ENCODE measurements at places on chromosomes 12 and 14. TPM values are rescaled to one million over a fixed set of nuclear protein-coding genes. Genes with fewer than 3 reads are reported as not detected.

Gene EPYC
- not detected for total RNA-seq

Gene RASSF9
- 0.47 TPM for total RNA-seq

Gene NUDT4
- total RNA-seq, result 151 TPM

Gene INSM2
- 0.47 TPM for total RNA-seq

Gene ATXN7L3B
- 88.0 TPM for total RNA-seq

Gene GATC
- 27.6 TPM for total RNA-seq

Gene TBX3
- total RNA-seq, result 1.2 TPM

Gene LRTM2
- total RNA-seq, result 4.5 TPM

Gene IQSEC3
- 4.5 TPM for total RNA-seq

- DNase-seq, result peak; percentile 3
Observed at GRCh38 chr12:59833408-59833807, 237.6 kb downstream of the SLC16A7 start.

DNA sequence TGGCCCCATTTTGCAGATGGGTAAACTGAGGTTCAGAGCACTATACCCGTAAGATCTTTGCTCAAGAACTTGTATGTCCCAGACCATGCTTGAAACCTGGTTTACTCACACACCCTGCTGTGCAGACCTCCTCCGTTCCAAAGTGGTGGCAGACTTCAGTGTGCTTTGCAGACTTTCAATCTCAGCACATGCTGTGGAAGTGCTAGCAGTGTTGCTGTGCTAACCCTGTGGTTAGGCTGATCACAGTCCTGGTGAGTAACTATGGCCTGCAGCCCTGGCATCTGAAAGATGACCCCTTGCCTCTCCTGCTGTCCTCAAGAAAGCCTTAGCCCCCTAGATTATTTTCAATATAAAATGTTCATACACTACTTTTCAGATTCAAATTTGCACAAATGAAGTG, 450.6 kb downstream of the DPF3 start:
- DNase-seq, result no peak

GRCh38 chr14:68695856-68696255, 97.0 kb downstream of the ZFP36L1 start:
- DNase-seq, result no peak

DNA sequence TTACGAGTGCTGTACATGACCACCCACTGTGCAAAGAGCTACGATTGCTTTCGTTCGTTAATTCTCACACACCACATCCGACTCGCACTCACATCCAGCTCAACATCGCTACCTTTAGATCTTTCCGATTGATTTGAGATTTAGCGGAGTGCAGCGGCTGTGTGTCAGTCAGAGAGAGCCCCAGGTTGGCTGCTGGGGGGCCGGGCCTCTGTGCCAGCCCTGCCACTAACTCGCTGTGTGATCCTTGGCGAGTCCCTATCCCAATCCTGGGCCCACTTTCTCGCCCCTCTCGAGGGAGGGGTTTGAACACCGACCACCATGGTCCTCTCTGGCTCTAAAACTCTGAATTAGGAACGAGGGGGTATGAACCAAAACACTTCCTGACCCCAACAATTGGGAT, 8.6 kb downstream of the DLK1 start:
- DNase-seq, result no peak

DNA sequence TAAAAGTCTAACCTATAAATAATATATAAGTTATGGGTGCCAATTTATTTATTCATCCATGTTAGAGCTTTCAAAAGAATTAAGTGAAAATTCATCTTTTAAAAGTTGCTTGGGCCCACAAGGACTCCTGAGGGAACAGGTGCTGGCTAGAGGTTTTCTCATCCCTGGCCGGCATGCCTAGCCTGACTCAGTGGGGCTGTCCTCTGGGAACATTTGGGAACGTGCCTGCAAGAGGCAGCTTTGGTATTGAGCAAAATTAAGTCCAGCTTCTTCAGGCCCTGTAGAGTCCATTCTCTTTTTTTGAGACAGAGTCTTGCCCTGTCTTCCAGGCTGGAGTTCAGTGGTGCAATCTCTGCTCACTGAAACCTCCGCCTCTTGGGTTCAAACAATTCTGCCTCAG, 44.7 kb downstream of the SPTB start:
- no peak for DNase-seq

DNA sequence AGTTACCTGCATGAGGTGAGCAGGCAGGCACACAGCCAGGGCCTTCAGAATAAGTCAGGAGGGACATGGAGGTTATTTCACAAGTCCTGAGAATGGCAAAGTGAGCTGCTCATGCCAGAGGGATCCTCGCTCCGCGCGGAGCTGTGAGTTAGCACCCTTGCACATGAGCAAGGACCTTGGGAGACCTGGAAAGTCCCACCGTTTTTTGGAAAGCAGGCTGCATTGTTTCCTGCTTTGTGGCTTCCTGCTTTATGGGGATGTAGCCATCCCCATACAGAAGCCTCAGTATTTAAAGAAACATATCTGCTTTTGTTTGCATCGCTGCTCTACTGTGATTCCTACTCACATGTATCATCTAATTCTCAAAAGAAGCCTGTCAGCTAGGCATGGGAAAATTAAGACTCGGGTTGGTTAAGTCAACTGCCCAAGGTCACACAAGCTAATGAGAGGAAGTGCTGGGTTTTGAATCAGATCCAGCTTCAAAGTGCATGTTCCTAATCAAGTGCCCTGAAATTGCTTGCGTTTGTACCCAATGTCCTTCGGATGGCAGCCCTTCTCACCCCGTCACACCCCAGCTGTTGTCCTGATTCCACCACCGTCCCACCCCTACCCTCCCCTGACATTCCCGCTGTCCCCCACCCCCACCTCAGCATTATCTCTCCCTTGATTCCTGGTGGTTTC, 106.2 kb downstream of the CRACR2A start:
- no peak for DNase-seq

- peak; percentile 92 for DNase-seq
Observed at GRCh38 chr12:110048242-110049027, at the start of gene C12orf76. Gene C12orf76, minus strand, starts transcription at chr12:110048522. Its CDS starts 27 bp downstream, at chr12:110048495.

- DNase-seq, result no peak
Observed at GRCh38 chr12:21566907-21567394, 37.7 kb downstream of the GYS2 start.

DNA sequence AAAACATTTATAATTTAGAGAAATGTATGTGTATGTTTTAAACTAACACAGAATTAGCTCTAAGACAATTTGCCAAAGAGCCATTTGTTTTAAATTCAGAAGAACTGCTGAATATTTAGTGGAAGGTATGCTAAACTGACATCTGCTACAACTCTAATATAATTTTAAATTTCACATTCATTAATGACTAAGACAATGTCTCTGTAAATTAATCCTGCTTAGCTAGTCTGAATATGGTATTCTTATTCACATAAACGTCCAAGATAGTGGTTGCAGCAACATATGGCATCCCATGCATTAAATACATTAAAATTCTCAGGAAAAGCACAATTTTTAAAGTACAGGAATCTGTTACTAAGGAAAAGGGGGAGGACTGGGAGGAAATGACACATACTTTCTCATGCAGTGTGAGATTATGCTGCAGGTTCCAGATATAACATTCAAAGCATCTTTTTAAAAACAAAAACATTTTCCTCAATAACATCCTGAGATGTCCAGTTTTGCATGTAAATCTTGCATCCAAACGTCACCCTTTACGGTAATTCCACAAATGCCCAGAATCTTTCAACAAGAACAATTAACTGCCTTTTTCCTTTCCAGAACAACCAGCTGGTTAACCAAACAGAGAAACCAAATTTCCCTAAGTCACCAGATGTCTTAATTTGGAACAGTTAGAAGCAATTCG, 26.9 kb downstream of the WDR89 start:
- no peak for DNase-seq

DNA sequence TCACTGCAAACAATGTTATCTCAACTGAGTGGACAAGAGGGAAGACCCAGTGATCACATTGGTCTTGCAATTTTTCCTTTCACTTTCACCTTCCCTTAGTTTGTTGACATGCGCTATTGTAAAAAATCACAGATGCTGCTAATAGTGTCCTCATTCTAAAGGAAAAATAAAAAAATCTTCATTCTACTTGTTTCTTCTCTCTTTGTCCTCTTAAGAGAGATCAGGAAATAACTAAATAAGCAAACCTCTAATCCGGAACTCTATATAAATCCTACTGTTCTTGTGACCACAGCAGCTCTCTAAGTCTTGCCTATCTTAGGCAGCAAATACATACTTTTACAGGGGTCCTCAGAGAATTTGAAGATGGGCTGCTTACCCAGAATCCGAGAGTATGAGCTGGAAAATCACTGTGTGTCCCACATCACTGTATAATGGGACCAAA, 257.7 kb downstream of the NAV3 start:
- DNase-seq, result no peak

DNA sequence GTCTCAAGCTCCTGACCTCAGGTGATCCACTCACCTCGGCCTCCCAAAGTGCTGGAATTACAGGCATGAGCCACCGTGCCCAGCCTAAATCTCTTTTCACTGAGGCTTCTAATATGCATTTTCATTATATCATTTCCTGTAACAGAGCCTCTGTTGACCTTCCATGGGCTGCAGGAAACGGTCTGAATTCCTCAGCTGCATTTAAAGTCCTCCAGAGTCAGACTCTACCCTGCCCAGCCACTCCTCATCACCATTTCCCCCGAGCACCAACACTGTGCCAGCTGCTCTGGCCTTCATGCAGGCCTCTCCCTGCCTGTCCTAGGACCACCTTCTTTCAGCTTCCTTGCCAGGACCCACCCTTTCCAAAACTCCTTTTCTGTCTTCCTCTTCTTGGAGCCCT, 9.8 kb upstream of the NFKBIA start:
- no peak for DNase-seq

GRCh38 chr12:48995086-48995879, 3.9 kb downstream of the DDN start:
- DNase-seq, result peak; percentile 70

- DNase-seq, result no peak
Observed at GRCh38 chr12:83527810-83528209, 841.1 kb downstream of the TMTC2 start.

GRCh38 chr12:7207866-7208625, 18.6 kb downstream of the PEX5 start:
- no peak for DNase-seq

DNA sequence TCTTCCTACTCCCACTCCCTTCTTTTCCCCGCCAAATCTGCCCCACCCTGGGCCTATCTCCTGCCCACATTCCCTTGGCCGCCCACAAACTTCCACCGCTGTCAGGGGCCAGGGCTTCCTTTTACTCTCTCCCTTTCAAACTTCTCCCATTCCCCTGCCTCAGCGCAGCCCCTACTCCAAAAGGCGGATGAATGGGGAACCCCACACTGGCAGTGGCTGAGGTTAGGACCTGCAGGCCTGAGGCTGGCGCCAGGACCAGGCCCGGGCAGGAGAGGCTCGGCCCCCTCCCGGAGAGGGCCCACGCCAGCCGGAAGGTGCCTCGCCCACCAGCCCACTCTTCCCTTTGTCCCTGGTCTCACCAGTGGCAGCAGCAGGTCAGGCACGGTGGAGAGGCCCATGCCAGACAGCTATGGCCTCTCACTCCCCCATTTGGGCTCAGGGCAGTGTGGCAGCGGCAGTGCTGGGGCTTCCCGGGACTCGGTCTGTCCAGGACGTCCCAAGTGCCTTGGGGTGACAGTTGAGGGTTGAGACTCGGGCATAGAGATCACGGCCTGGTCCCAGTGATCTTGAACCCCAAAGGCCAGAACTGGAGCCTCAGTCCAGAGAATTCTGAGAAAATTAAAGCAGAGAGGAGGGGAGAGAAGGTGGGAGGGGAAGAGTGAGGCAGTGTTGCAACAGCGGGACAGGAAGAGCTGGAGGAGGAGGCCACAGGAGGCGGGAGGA, at the start of gene TNFRSF1A:
TSS of gene TNFRSF1A (minus strand) at position 660 of the 723 bp plus-strand sequence. CDS start at position 398, 262 bp downstream.
- peak; percentile 25 for DNase-seq

DNA sequence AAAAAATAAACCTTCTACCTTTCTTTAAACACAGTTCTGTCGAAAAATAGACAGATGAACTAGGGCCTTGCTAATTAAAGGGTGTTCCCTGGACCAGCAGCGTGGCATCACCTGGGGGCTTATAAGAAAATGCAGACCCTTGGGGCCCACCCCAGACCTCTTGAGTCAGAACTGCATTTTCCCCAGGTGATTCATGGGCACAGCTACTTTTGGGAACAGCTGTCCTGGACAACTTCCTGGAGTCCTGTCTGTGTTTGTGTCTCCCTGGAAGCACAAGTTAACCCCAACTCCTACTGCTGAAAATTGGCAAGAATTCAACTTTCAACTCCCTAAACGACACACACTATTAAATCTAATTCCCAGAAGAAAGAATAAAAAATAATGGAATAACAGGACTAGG, 17.8 kb downstream of the FBLN5 start:
- DNase-seq, result no peak

DNA sequence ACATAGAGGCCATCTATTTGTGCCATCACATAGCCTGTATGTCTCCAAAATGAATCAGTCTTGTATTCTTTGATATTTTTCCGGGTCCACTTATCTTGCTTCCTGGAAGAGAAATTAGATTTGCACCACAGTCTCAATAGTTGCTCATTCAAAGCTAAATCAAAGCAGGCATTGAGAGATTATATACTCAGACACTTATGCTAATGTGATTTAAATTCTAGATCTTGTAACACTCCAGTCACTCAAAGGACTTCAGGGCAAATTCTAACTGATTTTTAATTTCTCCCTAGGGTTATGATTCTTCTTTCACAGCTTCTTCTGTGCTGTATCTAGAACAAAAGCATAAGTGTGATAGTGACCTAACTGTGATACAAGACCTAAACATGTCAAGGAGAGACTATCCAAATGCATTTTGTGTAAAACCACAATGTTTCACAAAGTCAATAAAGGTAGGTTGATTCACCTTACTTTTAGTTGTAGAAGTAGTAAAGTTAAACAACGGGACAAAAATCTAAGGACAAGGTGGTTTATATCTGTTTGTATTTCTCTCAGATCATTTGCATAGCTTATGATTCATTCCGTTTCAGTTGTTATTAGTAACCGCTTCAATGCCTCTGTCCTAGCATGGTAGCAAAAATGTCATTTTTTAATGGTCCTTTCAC, 26.8 kb downstream of the PLBD1 start:
- DNase-seq, result no peak

DNA sequence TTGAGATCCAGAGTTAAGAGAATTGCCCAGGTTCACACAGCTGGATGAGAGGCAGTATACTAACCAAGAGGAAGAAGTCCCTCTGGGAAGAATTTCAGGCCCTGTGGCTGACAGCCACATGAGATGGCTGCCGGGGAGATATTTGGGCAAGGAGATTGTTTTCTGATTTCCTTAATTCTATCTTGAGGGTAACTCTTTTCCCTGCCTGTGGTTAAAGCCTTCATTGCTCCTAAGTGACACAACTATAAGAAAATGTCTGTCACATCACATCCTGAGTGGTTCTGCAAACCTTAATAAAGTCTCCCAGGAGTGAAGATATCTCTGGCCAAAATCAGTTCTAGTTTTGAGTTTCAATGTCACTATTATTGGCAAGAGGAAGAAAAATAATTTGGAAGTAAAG, 9.6 kb downstream of the ARHGDIB start:
- no peak for DNase-seq

GRCh38 chr12:92136026-92136730, 9.5 kb downstream of the BTG1 start:
- DNase-seq, result no peak

GRCh38 chr12:1130164-1130563, 139.1 kb downstream of the ERC1 start:
- DNase-seq, result no peak

DNA sequence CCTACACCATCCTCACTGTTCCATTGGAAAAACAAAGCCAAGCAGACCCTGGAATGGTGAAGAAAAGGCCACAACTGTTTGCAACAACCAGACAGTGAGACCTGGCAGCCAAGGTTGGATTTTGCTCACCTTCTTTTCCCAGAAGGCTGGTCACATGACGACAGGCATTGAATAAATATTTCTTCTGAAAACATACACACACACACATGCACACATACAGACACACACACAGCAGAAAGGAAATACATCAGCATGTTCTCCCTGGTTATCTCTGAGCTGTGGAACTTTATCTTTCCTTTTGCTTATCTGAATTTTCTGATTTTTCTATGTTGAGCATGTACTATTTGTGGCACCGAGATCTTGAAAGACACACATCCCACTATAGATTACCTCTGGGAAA, 38.0 kb upstream of the CCDC60 start:
- no peak for DNase-seq
